Erythroblast (primary cell): ENCODE measurements at places on chromosomes 12 and 14.

- DNase-seq: no peak
Measured at GRCh38 chr12:86186449-86186848, 69.7 kb downstream of the MGAT4C start.

DNA sequence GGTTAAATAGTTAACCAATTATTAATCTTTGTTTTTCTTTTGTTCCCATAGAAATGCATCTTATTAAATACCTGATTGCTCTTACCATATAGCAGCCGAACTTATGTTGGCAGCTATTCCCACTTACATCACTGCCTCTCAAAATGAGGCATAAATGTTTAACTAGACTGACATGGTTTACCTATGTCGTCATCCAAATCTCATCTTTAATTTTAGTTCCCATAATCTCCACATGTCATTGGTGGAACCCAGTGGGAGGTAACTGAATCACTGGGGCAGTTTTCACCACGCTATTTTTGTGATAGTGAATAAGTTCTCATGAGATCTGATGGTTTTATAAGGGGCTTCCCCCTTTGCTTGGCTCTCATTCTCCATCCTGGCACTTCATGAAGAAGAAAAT, 499.2 kb upstream of the ATP2B1 start:
- no peak for DNase-seq

- no peak for DNase-seq
Measured at GRCh38 chr12:110282300-110282860, 1.3 kb downstream of the ATP2A2 start.

DNA sequence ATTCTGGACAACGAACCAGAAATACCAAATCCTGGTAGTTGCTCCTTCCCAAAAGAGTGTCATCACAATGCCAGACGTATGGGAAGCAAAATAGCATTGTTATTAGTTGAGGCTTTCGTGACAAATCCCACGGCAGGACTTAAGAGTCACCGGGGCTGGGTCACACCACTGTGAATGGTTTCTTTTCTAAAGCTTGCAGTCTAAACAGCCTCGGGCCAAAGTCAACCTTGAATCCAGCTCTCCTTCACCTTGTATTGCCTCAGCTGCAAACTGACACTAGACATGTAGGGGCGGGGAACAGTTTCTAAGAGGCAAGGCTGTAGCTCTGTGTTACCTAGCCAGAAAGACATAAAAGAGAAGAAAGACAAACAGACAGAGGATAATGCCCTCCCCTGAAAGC, 734.8 kb downstream of the MED13L start:
- DNase-seq: no peak

GRCh38 chr12:25320123-25321006, 69.6 kb upstream of the KRAS start:
- no peak for DNase-seq

DNA sequence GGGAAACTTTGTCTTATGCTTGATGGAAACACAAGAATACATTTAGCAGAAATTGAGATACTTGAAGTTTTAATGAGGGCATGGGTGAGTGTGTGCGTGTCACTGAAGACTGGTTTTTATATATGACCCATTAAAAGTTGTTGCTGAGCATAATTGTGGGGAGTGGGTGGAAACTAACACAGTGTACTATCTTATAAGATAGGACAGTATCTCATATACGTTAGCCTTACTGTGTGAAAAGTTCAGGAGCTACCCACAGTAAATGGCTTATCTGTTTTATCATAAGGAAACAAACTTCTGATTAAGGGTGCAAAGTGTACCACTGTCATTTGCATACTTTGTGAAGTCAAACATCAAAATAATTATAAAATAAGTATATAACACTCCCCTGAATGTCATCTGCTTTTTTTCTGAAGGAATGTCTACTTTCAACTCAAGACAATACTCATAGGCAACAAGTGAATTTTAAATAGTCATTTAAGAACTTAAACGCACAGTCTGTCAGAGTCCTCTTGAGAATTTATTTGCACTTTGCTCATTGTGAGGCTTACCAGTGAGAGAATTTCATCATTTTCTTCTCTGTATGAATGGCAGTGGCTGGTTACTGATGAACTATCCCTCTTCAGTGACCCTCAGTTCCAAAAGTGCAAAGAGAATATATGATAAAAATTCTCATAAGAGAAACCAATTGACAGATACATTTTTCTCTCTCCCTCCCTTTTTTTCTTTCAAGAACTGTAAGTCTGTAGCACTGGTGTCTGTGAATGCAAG, 4.2 kb downstream of the PDE3A start:
- peak; percentile 45 for DNase-seq

GRCh38 chr14:60753264-60754119, 18.9 kb downstream of the MNAT1 start:
- peak; percentile 8 for DNase-seq

DNA sequence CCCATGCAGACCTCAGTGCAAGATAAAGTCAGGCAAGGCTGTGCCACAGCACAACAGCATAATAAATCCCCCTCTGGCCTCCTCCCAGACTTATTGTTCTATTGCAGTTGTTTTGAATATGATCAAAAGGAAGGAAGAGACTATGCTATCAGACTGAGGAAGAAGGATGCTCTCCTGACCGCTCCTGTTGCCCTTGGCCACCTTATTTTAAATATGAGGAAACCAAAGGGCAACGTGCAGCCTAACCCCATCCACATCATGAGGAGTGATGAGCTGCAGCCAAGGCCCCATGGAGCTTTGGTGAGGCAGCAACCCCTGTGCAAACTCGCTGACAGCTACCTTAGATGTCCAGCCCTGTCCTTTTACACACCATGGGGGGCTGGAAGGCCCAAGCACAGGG, 291.7 kb downstream of the ZFP36L1 start:
- DNase-seq: no peak

DNA sequence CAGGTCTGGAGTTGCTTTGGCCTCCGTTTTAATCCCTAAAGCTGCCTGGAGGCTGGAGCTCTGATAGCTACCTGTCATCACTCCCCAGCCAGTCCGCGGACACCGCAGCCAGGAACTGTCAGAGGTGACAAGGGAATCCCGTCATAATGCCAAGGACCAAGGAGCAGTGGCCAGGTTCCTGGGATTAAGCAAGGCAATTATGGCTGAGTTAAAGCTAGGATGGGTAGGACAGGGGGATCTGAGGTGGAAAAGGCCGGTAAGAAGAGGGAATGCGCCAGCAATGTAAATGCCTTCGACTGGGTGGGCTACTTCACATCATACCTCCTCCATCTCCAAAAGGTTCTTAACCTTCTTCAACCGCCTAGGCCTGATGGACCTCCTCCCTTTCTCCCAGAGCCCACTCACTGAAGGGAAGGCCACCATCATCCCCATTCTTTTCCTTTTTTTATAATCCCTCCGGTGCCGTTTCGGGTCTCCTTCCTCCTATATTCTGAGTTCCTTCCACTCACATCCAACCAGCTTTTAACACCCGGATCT, 1.9 kb downstream of the PPP1R3E start:
- DNase-seq: peak; percentile 41

DNA sequence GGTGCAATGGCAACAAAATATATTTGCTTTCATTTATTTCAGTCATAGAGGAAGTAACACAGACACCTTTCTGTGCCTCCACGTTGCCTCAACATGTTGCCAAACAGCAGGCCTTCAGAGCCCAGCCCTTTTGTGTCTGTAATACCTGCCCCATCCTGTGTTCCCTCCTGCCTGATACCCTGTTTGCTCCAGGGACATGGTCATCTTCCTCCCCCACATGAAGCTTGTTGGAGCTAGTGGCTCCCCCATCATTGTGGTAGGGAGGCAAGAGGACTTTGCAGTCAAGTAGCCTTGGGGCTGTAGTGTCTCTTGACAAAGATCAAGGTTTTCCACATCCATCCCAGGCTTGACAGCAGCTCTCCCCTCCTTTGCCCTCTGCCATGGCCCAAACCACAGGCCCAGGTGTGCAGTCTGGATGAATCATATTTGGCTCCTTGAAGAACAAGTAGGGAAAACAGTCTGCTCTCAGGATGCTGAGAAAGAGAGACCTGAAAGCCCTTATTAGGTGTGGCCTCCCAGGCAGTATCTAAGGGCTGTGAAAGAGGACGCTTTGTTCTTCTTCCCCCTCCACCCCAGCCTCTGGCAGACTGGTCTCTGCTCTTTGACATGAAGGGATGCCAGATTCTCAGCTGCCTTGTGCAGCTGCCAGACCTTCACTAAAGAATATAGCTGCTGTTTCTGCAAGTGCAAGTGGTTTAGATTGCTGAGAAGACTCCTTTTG, 329.0 kb downstream of the C12orf75 start:
- no peak for DNase-seq

- DNase-seq: peak; percentile 4
Measured at GRCh38 chr14:93954900-93955849, 21.2 kb downstream of the ASB2 start.

DNA sequence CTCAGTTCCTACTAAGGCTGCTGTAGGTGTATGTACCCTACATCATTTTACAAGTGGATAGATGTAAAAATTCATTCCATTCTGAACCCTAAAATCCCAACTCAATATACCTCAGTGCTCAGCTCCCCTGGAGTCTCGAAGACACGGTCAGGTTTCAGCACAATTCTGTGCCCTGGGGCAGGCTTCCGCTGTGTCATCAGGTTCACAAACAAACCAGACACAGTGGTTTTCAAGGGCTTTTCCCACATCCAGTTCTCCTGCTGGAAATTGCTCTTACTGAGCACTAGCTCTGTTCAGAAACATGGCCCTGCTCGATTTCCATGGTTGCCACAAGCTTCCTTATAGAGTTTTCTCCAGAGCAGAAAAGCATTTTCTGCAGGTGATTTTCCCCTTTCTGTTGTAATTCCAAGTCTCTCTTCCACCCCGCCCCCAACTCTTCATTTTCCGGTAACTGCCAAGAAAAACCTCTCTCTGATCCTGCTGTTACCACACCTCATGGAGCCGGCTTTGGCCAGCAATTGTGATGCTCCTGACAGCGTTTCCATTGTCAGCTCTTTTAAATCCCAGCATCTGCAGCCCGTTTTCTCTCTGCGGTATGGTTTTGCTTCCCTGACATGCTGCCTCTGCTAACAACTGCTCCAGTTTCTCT, 483.0 kb upstream of the CCDC196 start:
- DNase-seq: no peak
